NCI-H524 (cell line): ENCODE measurements at places on chromosomes 12 and 14.

DNA sequence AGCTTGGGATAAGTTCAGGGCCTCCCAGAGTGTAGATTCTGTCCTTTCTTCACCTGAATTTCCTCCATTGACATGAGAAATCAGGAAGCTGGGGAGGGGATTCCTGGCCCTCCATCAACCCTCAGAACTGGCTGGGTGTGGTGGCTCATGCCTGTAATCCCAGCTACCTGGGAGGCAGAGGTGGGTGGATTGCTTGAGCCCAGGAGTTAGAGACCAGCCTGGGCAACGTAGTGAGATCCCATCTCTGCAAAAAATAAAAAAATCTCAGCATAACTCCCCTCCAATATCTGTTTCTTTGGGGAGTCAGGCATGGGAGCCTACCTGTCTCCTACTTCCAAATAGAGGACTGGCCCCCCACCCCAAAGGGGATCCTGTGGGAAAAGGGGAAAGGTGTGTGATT is 59.8 kb upstream of the TBX3 start:
- no peak for DNase-seq

GRCh38 chr12:113980537-113981337 is 14.6 kb upstream of the RBM19 start:
- DNase-seq: peak; percentile 21

DNA sequence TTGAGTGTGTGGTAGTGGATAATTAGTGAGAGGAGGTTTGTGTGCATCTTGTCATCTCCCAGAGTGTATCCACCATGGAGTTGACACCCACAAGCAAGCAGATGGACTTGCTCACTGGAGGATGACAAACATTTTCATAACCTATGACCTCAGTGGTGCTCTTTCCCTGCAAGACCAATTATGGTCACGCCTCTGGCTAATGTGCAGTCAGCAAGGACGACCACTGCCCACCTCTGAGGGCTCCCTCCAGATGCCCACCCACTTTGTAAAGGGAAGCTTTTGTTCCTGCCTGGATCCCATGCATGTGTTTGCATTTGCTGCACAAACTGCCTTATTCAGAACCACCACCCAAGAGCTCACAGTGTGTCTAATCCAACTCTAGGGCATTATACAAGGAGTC is 982.8 kb downstream of the TMEM121 start:
- DNase-seq: no peak

- no peak for DNase-seq
These were observed 2.5 kb downstream of the PPP1R3E start for GRCh38 chr14:23299986-23300686.

- no peak for DNase-seq
These were observed 405.0 kb downstream of the TRHDE start for GRCh38 chr12:72677139-72677538.

DNA sequence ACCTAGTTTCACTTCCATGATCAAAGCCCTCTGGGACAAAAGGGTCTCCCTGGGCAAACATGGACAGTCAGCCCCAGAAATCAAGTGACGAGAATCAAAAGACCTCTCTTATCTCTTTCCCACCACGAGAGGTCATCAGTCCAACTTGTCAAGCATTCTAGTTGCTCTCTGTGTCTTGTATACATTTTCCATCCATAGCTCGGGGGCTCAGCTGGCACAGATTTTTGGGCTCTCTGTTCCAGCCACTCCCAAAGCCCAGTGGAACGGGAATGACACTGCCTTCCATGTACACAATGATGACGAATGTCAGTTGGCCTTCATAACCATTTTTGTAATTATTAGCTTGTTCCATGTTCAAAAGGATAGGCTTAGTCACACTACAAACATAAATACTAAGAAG is 29.7 kb downstream of the NOS1 start:
- no peak for DNase-seq

GRCh38 chr12:58217130-58217529 is 275.8 kb downstream of the ATP23 start:
- DNase-seq: no peak

- no peak for DNase-seq
These were observed 316.3 kb downstream of the SLC6A15 start for GRCh38 chr12:84596266-84596665.

- no peak for DNase-seq
These were observed 88.2 kb downstream of the KLHL28 start for GRCh38 chr14:44873536-44873935.

GRCh38 chr14:54487771-54488170 is 1.0 kb downstream of the GMFB start:
- no peak for DNase-seq

- DNase-seq: no peak
These were observed 36.7 kb upstream of the LGALS3 start for GRCh38 chr14:55092341-55092740.

DNA sequence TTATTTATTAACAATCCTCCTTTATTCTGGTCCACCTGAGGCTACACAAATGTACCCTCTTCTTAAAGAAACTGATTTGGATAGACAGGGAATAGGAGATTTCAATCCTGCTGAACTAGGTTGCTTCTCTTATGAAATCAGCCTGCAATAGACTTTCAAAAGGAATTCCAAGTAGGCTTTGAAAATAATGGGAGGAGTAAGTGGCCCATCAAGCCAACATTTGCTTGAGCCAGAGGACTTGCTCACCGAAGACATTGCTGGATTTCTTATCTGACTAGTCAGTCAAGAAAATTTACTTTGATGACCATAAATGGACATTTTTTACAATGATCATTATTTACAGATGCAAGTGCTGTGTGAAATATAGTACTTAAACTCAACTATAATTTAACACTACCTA is 82.8 kb upstream of the RASSF8 start:
- DNase-seq: no peak

GRCh38 chr12:93962336-93962735 is 186.0 kb upstream of the PLXNC1 start:
- no peak for DNase-seq

- no peak for DNase-seq
These were observed 480 bp downstream of the PTPN6 start for GRCh38 chr12:6951551-6952120.

- DNase-seq: peak; percentile 19
These were observed 43.3 kb downstream of the GALNT9 start for GRCh38 chr12:132285991-132286681.

- no peak for DNase-seq
These were observed 16.4 kb upstream of the PUS1 start for GRCh38 chr12:131912518-131913274.

DNA sequence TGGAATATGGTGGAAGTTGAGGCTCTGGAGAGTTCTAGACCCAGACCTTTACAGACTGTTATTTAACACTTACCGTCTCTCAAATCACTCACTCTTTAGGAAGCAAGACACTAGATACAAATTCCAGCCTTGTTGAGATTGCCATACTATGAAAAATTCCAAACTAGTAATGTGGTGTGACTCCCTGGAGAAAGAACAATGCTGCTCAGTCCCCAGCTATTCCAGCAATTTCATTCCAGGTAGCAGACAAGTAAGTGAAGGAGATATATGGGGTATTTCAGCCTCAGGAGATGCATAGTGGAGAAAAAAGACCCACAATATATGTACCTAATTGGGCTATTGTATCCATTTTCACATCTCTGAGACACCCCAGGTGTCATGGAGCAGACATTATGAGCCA is 678.9 kb upstream of the LMO3 start:
- no peak for DNase-seq

DNA sequence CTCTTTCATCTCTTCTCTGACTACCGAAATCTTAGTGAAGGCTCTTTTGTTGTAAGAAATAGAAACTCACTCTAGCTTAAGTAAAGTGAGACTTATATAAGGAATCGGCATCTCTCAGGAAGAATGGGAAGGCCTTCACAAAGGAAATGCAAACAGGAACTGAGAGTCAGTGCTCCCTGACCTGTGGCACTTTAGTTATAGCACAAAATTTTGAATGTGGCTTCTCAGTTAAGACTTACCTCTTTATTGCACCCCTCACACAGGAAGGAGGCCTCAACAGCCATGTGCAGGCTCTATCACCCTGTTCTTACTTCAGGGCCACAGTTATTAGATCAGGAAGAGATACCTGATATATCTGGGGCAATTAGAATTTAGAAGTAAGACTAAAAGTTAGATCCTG is 224.7 kb upstream of the EGLN3 start:
- DNase-seq: no peak

DNA sequence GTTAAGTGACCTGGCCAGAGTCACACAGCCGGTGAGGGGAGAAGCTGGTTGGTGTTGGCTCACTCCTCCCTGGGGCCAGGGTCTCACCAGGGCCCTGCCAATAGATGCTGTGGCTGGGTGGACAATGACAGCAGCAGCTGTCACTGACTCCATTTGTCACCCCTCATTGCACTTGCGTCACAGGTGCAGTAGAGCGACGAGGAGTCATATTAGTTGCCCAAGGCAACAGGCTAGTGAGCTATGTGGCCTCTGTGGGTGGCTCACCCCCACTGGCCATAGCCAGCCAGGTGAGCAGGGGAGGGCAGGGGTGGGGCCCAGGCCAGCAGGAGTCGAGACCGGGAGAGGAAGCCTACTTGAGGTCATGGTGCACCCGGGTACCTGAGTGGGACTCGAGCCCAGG is 9.7 kb downstream of the SLC25A47 start:
- DNase-seq: no peak

GRCh38 chr12:57483466-57483865 is 3.8 kb upstream of the ARHGAP9 start:
- DNase-seq: no peak

GRCh38 chr12:132427174-132427768 is 62.7 kb upstream of the FBRSL1 start:
- no peak for DNase-seq

GRCh38 chr14:105326891-105327694 is 12.5 kb downstream of the PACS2 start:
- DNase-seq: peak; percentile 42

DNA sequence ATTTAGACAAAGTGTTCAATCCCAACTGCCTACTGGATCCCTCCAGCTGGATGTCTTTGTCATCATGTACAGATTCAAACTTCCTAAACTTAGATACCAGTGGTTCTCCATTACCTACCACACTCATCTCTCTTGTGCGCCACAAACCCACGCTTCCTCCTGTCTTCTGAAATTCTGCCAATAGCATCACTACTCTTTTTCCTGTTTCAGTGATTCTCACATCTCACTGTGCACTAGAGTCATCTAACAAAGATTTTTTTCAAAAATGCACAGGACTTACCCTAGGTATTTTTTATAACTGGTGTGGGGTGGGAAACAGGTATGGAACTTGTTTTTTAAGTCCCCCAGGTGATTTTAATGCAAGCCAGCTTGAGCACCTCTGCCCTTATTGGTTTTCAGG is 5.9 kb downstream of the PSMB5 start:
- no peak for DNase-seq

GRCh38 chr14:58663494-58664111 is 25.8 kb downstream of the DACT1 start:
- peak; percentile 100 for DNase-seq

- DNase-seq: no peak
These were observed 12.8 kb upstream of the AQP2 start for GRCh38 chr12:49937639-49938300.

DNA sequence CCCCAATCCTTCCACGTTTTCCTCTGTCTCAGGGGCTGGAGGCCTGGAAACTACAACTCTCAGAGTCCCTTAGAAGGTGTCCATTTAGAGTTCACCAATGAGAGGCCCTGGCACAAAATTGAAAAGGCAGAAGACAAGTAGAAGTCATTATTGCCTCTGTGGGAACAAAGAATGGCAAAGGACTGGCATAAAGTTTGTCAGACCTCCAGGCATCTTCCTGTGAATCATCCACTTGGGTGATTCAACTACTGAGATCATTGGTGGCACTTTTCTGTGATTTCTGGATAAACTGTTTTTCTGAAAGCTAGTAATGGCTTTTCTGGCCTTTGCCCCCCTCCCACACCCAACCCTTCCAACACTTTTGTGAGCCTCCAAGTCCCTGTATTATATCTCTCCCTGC is 42.6 kb upstream of the C12orf42 start:
- DNase-seq: no peak

DNA sequence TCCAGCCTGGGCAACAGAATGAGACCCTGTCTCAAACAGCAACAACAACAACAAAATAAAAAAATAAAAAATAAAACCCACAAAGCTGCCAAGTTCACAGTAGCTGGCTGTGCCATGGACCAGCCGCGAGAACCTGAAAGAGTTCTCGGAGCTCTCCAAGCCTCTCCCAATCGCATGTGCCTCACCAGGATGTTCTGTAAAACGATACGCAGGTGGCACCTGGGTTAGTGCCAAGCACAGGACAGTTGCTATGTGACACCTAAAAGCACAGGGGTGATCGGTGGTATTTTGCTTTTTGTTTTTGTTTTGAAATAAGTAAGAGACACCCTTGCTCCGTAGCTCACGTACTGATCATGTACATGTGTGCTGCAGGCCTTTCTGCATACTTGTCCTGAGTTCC is 52.4 kb downstream of the RFLNA start:
- DNase-seq: no peak

DNA sequence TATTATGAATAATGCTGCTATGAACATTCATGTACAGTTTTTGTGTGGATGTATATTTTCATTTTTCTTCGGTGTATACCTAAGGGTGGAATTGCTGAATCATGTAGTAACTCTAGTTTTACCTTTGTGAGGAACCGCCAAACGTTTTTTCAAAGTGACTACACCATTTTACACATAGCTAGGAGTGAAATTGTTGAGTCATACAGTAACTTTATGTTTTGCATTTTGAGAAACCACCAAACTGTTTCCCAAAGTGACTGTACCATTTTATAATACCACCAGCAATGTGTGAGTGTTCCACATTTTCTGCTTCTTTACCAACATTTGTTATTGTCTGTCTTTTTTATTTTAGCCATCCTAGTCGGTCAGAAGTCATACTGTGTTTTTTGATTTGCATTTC is 3.1 kb upstream of the TPH2 start:
- DNase-seq: no peak

DNA sequence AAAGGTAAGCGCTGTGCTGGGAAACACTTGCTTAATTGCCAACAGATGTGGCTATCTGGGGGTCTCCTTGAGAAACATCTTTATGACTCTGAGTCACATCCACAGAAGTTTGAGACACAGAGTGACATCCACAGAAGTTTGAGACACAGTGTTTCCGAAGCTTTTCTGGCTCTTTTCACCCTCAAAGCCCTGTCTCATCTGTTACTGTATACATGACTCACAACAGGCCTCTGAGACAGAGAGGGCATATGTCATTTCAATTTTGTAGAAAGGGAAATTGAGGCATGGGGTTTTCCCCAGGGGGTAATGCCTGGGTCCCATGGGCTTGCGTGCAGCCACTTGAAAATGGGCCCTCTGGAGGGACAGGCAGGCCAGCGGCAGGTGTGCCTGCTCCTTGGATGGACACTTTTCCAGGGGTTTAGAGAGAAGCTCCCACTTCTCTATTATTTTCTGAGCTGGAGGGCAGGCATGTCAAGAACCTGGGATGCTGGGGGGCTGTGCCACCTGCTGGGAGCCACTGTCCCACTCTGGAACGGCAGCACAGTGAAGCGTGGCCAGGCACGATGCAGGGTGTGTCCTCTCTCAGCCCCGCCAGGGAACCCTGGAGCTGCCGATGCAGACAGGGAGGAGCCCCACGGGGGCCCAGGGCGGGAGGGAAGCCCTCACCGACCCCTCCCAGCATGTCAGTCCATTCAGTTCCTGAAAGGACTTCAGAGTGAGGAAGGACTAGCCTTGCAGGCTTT is 111.3 kb upstream of the FKBP4 start:
- no peak for DNase-seq
